ENCODE measurements at places on chromosomes 13 and 19. TPM values are rescaled to one million over a fixed set of nuclear protein-coding genes. Genes with fewer than 3 reads are reported as not detected.
A peak's percentile ranks its signal among the peaks of the same experiment; 100 is the strongest.

Gene RFPL4AL1
- total RNA-seq: not detected

DNA sequence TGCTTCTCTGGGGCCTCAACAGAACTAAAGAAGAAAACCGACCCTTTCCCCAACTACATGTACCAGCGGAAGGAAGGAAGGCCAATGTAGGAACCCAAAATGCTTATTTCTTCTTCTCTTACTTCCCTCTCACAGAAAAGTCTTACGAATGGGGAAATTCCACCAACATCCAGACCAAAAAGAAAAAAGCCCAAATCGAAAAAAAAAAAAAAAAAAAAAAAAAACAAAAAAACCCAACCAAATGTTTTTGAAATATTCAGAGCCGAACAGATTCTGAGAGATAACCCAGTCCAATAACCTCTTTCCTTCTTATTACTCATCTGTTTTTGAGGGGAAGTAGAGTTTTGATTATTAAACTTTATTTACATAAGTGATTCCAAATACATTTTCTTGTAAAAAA lies 3.9 kb downstream of the PPM1N start:
- DNase-seq: no peak

Gene CILP2
- 0.20 TPM for total RNA-seq

Gene PET100
- 39.9 TPM for total RNA-seq

DNA sequence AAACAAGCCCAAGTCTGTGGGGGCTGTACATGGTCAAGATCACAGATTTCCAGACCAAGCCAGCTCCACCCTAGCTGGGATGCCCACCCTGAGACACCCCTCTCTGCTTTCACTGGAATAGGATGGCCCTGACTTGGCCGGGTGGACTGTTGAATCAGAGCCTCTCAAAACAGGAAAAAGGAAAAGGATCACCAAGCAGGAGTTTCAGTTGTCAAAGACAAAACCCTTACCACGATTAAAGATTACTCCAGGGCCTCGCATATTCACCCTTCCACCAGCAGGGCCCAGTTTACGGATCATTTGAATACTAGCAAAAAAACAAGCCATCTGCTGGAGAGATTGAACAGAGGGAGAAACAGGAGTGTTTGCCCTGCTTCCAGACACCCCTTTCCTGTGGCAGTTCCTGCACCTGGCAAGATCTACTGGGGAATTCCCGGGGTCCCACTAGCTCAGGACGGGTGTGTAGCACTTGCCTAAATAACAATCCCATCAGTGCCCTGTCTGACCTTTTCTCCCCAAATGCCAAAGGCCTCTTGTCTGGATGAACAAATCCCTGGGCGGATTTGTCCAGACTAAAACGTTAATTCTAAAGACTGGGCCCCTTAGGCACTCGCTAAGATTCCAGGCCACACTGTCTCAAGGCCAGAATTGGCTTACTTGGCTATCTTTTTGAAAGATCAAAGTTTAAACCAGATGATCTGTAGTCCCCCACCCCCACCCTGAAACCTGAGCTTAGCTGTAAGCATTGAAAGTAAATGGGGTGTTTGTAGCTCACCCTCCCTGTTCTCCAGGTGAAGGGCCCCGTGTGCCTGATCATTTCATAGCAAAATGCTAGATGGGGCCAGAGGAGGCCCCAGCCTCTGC lies 38.4 kb downstream of the ACTN4 start:
- DNase-seq: no peak

DNA sequence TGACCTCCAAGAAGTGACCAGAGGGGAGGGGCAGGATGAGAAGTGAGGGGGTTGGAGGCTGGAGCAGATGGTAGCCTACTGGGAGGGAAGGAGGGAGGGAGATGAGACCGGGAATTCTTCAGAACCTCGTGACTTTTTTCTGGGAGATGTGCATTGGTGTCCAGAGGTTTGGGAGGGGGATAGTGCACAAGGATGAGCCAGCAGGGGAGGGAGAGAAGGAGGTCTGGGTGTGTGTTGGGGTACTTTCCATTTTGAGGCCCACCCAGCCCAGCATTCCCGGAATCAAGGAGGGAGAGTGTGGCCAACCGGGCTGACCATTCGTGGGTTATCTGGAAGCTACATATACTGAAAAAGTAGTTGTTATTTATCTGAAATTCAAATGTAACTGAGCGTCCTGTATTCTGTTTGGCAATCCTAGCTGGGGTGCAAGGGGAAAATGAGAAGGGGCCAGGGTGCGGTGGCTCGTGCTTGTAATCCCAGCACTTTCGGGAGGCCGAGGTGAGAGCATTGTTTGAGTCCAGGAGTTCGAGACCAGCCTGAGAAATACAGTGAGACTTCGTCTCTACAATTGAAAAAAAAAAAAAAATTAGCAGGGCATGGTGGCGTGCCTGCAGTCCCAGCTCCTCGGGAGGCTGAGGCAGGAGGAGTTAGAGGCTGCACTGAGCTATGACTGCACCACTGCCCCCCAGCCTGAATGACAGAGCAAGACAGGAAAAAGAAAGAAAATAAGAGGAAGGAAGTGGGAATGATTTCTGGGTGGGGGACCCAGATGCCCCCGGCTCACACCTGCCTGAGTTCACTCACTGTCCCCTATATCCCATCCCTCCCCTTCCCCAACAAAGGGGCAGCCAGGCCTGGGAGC lies 4.4 kb upstream of the C3 start:
- no peak for DNase-seq

- DNase-seq: no peak
These were observed 10.9 kb downstream of the ZNRF4 start for GRCh38 chr19:5466072-5466471.

DNA sequence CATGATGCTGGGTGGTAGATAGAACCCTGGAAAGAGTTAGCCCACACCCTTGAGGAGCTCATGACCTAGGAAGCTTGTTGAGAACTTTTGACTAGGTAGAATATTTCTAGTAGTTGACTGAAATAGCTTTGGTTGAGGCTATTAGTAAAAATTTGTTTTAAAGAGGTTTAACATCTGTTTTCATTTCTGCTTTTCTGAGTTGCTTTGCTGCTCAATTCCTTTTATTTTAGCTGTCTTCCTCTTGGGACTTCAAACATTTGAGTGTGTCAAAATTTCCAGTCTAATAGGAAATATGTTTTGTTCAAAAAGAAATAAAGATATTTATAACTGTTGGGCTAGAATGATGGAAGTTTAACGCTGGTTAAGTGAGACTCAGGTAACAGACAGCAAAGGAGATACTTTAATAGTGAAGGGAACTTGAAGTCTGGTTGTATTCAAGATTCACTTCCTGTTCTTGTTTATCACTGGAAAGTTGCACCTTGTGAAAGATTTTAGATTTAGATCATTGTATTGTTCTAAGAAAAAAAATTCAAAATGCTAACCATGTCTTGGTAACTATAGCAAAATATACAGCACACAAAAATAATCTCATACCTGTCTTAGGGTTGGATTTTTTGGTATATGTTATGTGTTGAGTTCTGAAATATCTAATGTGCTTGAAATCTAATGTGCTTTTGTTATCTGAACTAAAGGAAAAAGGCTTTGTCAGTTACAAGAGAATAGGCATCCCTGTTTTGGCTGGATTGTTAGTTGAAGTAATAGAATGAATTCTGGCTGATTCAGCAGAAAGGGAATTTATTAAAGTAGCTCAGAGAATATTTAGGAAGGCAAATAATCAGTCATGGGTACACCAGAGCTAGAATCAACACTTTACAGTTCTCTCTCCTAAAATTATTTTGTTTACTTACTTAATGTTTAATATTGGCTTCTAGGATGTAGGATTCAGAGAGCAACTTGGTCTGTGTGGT lies 24.4 kb upstream of the GPR18 start:
- DNase-seq: no peak

DNA sequence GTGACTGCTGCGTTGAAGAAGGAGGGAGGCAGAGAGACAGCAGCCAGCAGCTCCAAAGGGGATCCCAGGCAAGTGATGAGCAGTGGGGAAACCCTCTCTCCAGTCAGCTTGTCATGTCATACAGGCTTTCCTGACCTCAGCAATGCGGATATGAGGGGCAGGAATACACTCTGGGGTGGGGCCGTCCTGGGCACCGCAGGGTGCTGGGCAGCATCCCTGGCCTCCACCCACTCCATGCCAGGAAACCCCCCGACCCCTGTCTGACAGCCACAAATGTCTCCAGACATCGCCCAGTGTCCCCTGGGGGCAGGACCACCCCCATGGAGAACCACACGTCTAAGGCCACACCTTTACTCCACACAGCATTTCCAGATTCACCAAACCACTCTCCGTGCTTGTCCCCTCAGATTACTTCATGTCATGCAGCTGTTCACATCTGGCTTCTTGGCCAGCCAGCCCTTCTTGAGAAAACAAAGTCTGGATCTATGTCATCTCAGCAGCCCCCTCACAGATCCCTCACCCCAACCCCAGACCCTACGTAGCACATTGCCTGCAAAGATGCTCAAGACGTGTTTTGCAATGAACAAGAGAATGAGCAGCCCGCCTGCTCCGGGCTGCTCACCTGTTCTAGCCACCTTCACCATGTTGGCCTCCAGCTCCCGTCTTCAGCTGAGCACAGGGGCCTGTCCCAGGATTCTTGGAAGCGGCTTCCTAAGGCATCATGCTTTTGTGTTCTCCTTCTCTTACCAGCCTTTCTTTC lies 46.5 kb downstream of the RFX2 start:
- no peak for DNase-seq

DNA sequence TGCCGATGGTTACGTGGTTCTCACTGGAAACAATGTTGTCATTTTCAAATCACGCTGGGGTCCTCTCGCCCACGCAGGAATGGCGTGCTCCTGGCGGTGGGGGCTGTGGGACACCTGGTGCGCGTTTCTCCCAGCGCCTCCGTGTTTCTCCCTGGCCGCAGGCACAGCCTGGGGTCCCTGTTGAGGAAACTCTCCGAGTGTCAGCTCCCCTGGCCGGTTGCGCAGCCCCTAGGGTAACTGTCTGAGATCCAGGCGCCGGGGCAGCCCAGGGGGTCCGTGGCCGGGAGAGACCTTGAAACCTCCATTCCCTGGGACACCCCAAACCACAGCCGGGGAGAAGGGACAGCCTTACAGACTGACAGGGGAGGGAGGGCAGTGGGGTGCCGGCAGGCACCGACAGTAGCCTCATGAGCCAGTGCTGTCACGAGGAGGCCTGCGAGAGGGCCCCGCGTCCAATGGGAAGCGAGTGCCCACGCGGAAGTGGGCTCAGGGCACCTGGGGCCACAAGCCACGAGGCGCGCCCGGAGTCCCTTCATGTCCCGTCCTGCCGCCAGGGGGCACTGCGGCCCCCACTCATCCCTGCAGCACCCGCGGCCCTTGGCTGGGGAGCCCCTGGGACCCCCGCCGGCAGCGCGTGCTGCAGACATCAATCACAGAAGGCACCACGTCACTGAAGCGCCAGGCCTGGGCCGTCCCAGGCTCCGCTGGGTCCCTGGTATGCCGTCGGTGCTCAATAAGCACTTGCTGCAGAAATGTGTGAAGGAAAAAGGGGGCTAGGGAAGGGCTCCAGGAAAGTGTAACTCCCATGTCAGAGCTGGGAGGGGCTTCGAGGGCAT lies 9.5 kb downstream of the ADAMTSL5 start:
- peak; percentile 42 for DNase-seq

- no peak for DNase-seq
These were observed 77.3 kb downstream of the DHRS12 start for GRCh38 chr13:51726446-51727193.

- DNase-seq: no peak
These were observed 19.1 kb upstream of the SPATA13 start for GRCh38 chr13:24141333-24141910.
